ENCODE measurements at places on chromosomes 2 and 18.

DNA sequence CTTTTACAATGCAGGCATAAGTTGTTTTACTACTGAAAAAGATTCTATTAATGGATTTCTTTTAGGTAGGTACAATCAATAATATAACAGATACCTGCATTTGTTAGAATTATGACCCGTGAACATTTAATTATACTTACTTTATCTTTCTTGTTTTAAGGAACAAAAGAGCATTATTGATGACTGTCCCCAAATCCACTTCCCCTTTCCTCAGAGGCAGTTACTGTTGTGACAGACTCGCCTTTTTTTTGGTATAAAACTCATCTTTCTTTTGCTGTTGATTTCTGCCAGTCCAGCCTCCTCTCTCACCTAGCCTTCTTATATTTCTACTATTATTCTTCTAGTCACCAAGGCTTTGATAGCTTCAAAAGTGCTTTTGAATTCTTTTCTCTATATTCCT lies 12.1 kb downstream of the ACTR3 start:
- DNase-seq = no peak

- DNase-seq = no peak
Observed at GRCh38 chr2:3603536-3604206, 8.8 kb downstream of the COLEC11 start.

GRCh38 chr2:204072443-204073324 lies 136.1 kb downstream of the ICOS start:
- no peak for DNase-seq

DNA sequence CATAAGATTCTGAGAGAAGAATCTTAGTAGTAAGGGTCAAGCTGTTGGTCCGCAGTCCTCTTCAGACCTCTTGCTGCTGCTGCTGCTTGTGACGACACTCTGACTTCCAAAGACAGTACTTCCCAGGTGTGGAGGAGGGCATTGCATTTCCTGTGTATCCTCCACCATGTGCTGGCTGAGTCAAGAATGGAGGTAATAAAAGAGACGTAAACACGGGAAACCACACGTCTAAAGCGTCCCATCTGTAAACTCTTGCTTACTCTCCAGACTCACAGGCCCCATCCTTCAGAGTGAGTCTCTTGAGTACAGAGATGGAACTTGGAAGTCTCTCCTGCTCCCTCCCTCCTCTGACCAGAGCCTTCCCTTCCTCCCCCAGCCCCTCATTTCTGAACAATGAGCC lies 25.6 kb downstream of the KLHL29 start:
- no peak for DNase-seq

DNA sequence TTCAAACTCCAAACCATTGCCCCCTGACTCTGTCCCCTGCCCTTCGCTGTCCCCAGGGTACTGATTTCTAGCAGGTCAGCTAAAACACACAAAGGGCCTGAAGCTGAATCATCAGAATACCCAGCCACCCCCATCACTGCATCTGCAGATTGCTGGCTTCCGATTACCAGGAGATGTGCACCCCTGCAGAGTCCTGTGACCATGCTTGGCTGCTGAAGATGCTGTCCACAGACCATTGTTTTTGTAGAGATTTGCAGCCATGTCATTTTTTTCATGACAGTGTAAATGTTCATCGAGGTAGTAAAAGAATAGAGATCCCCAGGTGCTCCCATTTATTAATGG lies 463.3 kb downstream of the STK39 start:
- no peak for DNase-seq

GRCh38 chr2:172693037-172693436 lies 42.6 kb upstream of the RAPGEF4 start:
- DNase-seq = no peak

DNA sequence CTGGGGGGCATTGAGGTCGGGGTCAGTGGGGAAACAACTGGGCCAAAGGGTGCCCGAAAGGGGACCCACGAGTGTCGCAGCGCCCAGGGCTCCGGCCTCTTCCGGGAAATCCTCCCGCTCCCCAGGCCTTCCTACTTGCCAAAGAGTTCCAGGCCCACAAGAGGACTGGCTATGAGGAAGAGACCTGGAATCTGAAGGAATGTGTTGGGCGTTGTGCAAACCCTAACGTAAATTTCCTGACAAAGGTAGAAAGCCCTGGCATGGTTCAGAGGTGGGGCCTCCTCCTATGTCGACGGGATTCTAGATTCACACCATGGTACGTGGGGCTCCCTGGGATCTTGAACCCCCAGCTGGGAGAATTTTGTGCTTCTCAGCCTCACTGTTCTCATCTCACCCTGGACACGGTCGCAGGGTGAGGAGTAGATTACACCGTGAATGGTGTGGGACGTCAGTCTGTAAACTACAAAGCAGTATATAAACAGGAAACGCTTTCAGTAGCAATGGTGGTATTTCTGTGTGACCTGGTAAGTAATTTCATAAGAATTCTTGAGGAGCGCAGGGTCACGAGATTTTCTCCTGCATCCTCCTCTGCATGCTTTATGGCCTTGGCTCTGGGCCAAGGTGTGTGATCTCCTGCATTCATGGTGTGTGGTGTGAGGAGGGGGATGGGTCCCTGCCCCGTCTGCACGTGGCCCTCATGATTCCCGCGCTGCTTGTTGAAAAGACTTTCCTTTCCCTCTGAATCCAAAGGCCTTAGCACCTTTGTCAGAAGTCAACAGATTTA lies 868 bp downstream of the HSBP1L1 start:
- DNase-seq = no peak
